Stimulated activated CD4-positive, alpha-beta T cell treated with anti-CD3 and anti-CD28 coated beads, TNF-alpha, amount 100 ng/mL, for 1 hour (primary cell): ENCODE measurements at places on chromosomes 6 and 20.

DNA sequence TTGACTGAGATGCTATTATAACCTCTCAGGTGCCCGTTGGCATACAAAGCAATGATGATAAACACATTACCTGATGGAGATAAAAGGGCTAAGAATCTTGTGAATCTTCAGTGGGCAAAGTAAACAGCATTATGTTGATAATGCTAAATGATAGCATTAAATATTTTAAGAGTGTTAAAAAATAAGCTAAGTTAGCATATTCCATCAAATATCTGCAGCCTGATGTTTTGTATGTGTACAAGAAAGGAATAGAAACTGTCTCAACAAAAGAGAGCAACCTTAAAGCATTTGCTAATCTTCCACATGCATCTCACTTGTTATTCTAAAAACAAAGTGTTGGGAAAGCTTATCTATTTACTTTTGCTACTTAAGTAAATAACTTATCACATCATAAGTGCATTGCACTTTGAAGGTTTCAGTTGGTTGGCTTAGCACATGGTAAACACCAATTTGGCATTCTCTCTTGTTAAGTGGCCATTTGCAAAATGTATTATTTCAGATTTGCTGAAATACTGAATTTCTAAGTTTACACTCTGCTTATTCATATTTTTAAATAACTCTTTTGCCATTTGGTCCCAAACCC, 151.6 kb downstream of the SYNDIG1 start:
- DNase-seq: no peak

DNA sequence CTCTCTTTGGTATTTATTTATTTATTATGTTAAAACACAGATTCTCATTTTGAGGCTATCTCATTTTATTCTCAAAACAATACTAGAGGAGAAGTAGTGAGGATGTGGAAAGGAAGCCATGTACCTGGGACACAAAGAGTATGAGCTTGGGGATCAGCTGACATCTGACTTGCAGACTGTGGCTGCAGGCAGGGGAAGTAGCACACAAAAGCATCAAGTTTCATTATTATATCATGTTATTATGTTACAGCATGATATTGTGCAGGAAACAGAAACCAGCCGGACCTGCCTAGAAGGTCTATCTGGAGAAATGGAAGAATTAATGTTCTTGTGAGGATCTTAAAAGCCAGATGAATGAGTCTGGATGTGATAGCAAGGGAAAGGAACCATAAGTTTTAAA, 248.2 kb downstream of the KHDC1L start:
- no peak for DNase-seq

GRCh38 chr20:4766631-4767030, 44.9 kb downstream of the PRND start:
- DNase-seq: no peak

DNA sequence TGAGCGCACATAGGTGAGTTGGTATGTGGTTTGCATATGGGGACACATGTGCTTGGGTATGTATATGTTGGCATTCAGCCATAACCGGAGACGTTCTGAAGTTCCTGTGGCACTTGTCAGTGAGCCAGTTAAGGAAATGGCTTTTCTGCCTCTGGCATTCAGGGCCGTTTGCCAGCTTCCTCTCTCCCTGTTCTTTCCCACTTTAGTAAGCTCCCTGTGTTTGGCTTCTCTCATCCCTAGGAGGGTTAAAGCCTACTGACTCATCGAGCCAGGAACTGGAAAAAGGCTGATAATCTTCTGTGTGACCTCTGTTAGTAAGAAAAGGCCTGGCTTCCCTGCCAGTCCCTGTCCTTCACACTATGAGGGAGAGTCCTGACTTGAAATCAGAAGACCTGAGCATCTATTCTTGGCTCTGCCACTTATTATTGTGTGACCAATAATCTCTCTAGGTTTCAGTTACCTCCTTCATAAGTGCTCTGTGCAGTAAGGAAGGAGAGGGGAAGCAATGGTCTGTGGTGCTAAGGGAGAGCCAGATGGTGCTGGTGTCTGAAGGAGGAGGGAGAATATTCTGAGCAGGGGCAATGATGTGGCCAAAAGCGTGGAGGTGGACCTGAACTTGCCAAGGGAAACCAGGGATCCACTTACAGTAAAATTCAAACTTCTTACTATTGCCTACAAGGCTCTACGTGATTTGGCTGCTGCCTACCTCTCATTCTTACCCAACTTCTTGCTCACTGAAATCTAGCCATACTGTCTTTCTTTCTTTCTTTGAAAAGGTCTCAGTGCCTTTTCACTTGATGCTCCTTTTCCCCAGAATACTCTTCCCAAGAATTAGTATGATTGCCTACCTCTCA, 31.4 kb downstream of the ACSS2 start:
- DNase-seq: no peak

- DNase-seq: no peak
Measured at GRCh38 chr20:36261389-36262105, 25.3 kb downstream of the AAR2 start.

GRCh38 chr6:10852361-10852960, 14.1 kb upstream of the MAK start:
- DNase-seq: no peak

- no peak for DNase-seq
Measured at GRCh38 chr6:148769304-148769968, 22.6 kb downstream of the UST start.

DNA sequence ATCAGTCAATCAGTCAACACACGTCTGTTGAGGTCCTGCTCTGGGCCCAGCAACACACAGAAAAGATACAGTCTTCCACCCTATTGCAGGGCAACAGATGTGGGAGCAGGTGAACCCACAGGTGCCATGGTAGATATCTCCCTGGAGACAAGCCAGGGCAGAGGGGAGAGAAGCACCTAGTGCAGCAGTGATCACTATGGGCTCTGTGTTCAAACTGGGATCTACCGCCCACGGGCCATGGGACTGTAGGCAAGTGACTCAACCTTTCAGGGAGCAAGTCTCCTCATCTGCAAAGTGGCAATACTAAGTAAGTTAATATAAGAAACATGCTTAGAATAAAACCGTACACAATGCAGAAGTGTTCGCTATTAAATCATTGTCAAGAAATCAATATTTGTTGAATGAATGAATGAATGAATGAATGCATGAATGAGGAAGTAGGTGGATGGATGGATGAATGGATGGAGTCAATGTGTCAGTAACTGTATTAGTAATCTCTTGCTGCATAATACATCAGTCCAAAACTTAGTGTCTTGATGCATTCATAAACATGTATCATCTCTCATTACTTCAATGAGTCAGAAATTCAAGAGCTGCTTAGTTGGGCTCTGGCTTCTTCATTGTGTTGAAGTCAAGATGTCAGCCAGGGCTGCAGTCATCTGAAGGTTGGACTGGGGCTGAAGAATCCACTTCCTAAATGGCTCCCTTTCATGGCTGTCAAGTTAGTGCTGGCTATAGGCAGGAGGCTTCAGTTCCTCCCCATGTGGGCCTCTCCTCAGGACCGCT, 31.9 kb upstream of the NFATC2 start:
- DNase-seq: no peak

DNA sequence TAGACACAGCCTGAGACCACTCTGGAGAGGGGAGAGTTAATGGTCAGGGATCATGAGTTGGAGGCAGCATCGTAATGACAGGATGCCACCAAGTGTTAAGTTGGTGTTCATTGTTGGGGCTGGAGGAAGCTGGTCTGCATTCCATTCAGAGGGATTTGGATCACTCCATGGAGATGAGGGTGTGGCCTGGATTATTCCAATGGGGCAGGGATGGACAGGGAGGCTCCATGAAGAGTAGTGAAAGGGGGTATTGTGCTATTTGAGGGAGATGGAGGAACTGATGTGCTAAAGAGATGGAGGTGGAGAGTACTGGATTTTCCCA, 1.1 kb downstream of the SAPCD1 start:
- no peak for DNase-seq

DNA sequence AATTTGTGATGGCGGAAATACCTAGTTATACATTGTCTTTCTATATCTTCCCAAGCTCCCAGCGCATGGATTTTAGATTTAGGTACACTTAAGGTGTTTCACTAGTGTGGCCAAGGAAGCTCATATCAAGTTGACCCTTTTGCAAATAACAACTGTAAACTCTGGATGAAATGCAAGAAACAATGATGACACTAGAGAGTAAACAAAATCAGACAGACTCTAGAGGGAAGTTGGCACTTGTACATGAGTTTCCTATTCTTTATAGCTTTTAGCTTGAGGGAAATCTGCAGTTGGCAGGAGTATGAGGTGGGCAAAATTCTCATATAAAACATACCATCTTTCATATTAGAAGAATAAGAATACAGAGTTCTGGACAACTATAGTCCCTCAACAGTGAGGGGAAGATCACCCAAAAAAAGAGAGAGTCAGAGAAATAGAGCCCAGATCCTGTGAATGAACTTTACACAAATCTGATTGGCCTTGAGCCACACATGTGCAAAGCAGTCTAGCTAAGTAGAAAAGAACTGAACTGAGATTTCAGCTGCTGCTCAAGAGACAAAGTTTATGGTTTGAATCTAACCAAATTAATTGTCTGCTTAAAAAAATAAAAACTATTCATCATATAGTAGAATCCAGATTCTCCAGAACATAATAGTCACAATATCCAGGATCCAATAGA, 26.1 kb downstream of the TXLNB start:
- no peak for DNase-seq

DNA sequence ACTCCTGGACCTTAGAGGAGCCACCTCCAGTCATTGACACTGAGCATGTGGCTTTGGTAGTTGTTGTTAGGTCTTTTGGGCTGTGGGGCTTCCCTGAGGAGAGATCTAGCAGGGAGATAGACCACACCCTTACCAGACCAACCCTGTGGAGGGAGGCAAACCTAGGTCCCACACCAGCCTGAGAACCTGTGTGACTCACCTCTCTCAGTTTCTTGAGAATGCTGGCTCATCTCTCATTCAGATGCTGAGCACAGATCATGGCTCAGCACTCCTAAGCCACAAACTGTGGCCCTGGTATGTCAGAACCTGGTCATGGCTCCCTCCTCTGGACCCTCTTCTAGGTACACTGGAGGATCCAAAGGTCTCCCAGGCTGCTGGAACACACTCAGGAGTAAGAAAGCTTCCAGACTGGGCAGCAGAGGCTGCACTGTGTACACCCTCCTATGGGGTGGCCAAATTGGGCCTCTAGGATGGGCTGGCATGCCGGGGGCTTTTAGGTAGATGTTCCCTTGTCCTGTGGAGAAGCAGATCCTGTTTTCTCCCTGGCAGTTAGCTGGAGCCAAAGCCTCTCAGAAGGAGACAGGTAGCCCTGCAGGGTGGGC, 1294.5 kb downstream of the KHDRBS2 start:
- no peak for DNase-seq
